ENCODE measurements at places on chromosomes 2 and 18.

DNA sequence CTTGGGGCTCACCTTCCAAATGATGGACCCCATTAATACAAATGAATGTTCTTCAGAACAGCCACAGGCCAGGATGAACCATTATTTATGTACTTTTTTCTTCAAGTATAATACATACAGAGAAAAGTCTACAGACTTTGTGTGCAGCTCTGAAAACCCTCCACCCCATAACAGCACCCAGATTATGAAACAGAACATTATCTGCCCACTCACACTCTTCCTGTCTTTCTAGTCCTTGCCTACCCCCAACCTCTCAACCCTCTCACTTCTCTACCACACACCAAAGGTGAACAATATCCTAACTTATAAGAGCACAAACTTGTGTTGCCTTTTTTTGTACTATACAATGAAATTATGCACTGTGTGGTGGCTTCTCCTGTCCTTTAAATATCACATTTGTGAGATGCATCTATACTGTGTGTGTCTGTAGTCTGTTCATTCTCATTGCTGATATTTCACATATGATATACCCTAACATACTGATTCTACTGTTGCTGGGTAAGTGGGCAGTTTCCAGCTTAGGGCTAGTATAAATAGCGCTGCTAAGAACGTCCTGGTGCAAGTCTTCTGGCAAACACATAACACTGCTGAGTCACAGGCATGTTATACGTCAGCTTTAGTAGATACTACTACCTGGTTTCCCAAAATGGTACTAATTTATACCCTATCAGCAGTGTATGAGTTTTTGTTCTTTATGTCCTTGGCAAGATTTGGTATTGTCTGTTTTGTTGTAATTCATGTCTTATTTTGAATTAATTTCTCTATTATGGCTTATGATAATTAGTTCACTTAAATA is 1.0 kb upstream of the NPHP1 start:
- no peak for DNase-seq

GRCh38 chr2:102618452-102619413 is 620 bp upstream of the SLC9A2 start:
- no peak for DNase-seq

GRCh38 chr2:43848214-43848613 is 9.4 kb downstream of the ABCG8 start:
- DNase-seq: no peak

- no peak for DNase-seq
These were observed 16.5 kb upstream of the INO80C start for GRCh38 chr18:35514283-35514682.

- DNase-seq: no peak
These were observed 58.3 kb downstream of the COL6A3 start for GRCh38 chr2:237355701-237356100.

DNA sequence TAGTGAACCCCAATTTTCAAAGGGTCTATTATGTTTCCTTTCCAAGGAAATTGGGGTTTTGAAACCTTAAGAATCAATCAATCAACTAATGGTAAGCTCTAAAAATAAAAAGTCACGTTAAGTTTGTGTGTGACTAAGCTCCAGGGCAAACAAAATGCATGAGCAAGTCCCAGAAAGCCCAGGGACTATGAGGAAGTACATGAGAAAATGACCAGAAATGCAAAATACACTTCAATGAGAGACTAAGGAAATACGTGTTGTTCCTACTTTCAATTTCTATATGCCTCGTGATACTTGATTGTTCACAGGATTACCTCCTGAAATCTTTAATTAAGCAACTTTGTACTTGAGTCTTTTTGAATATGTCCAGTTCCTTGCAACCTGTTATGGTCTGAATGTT is 684.4 kb upstream of the SYT4 start:
- DNase-seq: no peak

- DNase-seq: no peak
These were observed 2.2 kb upstream of the CTDSP1 start for GRCh38 chr2:218397463-218397819.

Measured in activated naive CD4-positive, alpha-beta T cell (primary cell).